ENCODE measurements at places on chromosomes 16 and 17.
A peak's percentile ranks its signal among the peaks of the same experiment; 100 is the strongest.

GRCh38 chr17:14302091-14302430 is 1.2 kb downstream of the HS3ST3B1 start:
- DNase-seq: no peak

DNA sequence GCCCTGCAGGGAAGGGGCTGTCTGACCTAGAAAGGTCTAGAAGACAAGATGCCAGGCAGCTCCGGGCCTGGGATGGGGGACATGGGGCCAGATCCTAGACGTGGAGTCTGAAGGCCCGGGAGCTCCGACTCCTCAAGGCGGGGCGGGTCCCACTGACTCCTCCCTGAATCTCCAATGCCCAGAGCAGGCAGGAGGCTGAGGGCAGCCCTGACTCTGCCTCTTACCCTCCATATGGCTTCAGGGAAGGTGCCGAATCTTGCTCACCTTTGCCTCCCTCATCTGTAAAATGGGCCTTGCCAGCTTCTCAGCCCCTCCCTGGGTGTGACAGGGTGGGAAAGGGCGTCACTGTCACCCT is 14.8 kb downstream of the VASN start:
- DNase-seq: peak; percentile 63

GRCh38 chr16:72457243-72457940 is 285.4 kb upstream of the PMFBP1 start:
- DNase-seq: no peak

GRCh38 chr16:89334050-89334449 is 116.5 kb downstream of the ZNF778 start:
- DNase-seq: no peak

GRCh38 chr17:79002291-79002690 is 7.3 kb downstream of the CANT1 start:
- DNase-seq: peak; percentile 44

DNA sequence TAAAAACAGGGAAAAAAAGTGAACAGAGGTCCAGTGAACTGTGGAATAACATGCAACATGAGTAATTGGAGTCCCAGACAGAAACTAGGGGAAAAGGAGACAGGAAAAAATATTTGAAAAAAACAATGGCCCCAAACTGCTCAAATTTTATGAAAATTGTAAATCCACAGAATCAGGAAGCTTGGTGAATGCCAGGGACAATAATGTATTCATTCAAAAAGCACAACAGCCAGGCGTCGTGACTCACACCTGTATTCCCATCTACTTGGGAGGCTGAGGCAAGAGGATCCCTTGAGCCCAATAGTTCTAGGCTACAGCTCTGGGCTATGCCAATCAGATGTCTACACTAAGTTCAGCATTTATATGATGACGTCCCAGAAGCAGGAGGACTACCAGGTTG is 23.7 kb downstream of the NCOR1 start:
- DNase-seq: no peak

DNA sequence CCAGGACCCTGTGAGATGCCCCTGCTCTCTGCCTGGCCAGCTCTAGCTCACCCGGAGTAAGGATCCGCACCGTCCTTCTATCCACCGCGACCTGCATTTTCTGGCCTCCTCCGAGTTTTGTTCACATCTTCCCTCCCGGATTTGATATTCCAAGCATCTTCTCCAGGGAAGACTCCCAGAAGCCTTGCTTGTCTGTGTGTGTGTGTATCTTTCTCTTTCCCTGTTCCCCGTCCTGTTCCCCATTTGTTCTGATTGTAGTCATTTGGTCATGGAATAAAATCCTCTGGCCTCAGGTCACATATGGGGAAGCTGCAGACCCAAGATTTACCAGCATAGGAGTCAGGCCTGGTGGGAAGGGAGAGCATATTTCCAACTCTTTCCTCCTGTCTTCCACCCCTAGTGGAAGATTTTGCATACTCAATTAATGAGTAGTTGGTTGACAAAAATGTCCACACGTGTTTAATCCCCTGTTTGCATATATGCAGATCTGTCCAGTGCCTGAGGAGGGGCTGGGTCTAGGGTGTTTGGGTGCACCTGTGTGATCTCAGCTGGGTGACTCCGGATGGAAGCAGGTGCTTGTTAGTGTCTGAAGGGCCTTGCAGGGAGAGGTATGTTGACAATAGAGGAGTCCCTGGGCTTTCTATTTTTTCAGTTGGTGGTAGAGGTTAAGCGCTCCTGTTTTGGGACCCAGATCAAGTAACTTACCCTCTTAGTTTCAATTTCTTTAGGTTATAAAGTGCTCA is 1.9 kb downstream of the PRAC1 start:
- DNase-seq: no peak

DNA sequence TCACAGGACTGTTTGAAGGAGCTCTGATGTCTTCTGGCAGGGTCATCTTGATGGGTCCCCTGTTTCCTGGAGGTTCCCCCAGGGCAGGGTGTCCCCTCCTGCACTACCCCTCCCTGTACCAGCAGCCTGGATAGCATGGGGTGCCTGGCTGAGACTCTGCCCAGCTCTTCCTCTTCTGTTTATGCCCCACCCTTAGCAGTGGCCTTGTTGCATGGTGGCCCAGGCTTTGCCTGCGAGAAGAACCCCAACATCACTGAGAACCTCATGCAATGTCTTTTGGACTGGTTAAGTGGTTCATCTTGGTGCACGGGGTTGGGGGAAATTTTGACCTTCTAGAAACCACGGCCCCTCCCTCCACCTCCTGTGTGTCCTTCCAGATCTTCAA is 121.8 kb downstream of the IRX3 start:
- no peak for DNase-seq

GRCh38 chr17:59466946-59467801 is 98.2 kb upstream of the DHX40 start:
- DNase-seq: no peak

DNA sequence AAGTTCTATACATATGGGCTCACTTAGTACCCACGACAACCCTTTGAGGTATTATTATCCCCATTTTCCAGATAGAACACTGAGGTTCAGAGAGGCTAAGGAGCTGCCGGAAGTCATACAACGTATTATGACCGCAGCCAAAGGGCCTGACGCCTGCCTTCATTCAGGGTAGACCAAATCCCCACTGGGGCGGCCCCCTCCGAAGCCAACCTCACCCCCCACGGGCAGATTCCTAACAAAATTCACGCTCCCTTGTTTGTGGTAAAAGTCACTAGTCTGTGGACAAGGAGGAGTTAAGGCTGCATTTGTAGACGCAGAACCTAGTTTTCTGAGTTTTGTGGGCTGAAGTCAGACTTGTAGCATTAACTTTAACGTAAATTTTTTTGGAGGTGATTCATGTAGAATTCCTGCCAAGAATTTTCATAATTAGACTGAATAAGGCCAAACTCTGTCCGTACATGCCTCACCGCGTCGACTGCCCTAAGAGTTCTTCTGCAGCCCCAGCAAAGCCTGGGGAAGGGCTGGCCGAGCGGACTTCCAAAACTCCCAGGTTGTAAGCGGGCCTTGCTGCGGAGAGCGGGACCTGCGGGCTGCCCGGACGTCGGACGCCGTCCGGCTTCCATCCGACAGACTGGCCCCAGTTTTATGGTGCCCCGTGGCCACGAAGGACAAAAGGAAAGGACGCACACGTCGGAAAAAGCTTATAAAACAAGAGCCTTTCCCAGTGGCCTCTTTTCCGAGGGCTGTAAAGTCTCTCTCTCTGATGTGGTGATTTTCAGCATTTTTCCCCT is 75.7 kb downstream of the NXN start:
- DNase-seq: peak; percentile 67

DNA sequence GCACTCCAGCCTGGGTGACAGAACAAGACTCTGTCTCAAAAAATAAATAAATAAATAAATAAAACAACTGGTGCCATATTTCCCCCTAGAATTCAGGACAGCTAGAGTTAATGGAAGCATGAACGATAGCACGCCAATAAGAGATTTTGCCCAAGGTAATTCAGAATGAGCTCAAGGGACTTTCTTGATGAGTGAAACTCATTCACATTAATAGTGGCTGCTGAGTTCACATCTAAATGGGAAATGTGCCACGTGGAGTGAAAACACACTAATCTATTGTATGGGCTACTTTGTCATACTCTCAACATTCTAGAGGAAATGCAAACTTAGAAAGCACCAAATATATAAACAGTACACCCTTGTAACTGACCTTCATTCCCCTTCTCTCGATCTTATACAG is 47.4 kb upstream of the PSMD7 start:
- DNase-seq: no peak

- DNase-seq: no peak
Observed at GRCh38 chr16:89373355-89374110, 116.8 kb downstream of the ANKRD11 start.

DNA sequence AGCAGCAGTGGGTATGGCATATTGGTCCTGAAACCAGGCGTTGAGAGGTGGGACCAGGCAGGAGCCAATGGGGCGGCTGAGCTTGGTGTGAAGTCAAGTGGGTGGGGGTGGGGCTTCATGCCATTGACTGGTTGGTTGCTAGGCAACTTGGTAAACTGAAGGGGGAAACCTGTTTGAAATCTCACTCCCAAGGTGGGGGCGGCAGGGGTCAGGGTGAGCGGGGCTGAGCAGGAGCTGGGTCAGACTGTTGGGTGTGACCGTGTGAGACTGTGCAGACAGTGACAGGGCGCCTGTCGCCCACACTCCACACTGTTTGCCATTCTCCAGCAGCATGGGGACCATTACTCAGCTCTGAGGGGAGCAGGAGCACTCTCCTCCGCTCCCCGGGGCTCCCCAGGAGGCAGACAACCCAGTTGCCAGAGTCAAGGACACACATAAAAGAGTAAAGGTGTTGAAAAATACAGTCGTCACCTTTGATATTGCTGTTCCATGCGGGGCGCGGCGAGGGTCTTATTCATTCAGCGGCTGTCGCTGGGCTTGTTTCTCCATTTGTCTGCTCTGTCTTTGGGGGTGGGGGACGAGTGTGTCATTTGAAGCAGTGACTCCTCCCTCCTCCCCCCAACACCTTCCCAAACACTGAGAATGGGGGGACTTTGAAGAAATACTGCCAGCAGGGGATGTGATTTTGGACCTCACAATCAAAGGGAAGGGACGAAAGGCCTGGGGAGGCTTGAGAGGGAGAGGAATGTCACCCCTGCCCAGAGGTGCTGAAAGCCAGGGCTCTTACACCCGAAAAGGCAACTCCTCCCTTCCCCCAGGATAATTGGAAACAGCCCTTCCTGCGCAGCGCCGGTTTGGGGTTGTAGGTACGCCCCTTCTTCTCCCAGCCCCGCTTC is 1.2 kb upstream of the EFNB3 start:
- no peak for DNase-seq

DNA sequence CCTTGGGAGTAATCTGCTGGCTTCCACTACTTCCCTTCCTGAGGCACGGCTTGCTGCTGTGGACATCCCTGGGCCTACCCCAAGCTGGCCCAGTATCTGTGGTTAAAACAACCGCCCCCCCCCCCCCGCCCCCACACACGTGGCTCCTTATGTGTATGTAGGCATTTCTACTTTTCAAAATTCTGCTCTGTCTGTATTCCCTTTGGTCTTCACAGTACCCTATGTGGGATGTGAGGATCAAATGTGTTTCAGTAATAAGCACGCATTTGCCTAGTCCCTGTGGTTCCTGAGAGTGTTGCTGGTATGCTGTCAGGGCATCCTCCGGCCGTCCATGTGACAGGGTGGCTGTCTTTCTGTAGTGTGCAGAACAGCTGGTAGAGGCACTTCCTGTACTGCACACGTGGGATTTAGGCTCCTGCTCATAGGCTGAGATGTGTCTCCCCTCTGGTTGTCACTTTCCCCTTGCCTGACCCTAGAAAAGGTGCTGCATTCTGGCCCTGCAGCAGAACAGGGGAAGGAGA is 2.2 kb downstream of the NT5M start:
- no peak for DNase-seq

DNA sequence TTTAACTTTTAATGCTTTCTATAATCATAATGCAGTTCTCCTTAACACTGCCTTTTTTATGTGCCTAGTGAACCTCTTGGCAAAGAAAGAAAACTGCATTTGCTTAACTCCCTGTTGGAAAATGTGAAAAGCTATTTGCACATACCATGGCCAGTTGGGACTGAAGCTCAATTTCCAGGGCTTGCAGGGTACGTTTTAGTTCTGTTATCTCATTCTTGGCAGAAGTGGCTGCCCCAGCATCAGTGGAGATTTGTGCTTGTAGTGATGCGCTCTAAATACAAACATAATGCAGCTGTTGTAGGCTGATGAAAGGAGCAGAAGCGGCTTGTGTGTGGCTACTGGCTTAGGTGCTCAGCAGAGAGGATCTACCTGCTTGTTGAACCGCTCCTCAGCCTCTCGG is 3.7 kb downstream of the KRT24 start:
- DNase-seq: no peak

GRCh38 chr17:73972901-73973300 is 230.6 kb upstream of the RPL38 start:
- DNase-seq: no peak

DNA sequence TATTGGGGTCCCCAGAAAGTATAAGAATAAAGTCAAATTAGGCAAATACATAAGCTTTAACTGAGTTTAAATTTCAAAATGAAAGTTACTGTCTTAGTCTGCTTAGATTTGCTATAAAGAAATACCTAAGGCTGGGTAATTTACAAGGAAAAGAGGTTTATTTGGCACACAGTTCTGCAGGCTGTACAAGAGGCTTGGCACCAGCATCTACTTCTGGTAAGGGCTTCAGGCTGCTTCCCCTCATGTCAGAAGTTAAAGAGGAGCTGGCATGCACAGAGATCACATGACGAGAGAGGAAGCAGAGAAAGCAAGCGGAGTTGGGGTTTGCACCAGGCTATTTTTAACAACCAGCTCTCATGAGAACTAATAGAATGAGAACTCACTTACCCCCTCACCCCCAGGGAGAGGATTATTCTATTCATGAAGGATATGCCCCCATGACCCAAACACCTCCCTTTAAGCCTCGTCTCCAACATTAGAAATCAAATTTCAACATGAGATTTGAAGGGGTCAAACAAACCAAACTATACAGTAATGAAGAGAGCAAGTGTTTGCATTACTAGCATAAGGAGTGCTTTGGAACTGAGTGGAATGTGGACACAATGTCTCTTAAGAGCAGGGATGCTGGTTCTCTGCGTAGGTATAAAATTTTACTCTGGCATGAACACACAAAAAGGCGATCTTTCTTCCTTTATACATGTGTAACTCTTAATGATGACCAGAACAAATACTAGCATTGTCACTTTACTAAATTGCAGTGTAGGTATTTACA is 292.8 kb upstream of the PMFBP1 start:
- DNase-seq: no peak

DNA sequence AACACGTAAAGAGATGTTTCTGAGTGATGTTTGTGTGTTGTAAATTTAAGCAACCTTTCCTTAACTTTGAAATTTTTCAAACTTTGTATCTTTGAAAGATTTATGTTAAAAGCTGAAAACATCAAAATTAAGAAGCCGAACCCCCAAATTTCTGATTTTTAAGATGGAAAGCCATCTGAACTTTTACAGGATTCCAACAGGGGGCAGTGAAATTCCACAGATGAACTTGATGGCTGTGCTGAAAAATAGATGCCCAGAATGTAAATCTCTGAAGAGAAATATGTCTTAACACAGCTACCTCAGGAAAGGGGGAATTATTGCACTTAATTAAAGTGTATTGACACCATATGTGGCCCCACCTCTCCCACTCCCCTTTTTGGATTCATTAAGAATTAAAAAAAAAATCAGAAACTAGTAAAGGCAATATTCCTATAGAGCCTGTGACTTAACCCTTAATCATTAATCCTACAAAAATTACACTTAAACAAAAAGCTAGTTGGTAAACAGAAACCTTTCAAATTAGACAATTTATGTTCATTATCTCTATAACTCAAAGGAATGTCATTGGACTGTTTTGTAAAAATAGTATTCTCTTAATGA is 597.9 kb downstream of the KCNJ2 start:
- no peak for DNase-seq

GRCh38 chr16:24747441-24747840 is 18.0 kb downstream of the TNRC6A start:
- no peak for DNase-seq

GRCh38 chr17:30232015-30232823 is 3.3 kb downstream of the SLC6A4 start:
- DNase-seq: no peak

All from Right ventricle myocardium inferior (tissue), 1 donor.